Stimulated activated CD8-positive, alpha-beta memory T cell treated with anti-CD3 and anti-CD28 coated beads, Interleukin-4, amount 100 ng/mL, for 4 hours (primary cell): ENCODE measurements at places on chromosomes 2 and 18.

GRCh38 chr2:71634567-71634966 is 181.2 kb downstream of the DYSF start:
- no peak for DNase-seq

DNA sequence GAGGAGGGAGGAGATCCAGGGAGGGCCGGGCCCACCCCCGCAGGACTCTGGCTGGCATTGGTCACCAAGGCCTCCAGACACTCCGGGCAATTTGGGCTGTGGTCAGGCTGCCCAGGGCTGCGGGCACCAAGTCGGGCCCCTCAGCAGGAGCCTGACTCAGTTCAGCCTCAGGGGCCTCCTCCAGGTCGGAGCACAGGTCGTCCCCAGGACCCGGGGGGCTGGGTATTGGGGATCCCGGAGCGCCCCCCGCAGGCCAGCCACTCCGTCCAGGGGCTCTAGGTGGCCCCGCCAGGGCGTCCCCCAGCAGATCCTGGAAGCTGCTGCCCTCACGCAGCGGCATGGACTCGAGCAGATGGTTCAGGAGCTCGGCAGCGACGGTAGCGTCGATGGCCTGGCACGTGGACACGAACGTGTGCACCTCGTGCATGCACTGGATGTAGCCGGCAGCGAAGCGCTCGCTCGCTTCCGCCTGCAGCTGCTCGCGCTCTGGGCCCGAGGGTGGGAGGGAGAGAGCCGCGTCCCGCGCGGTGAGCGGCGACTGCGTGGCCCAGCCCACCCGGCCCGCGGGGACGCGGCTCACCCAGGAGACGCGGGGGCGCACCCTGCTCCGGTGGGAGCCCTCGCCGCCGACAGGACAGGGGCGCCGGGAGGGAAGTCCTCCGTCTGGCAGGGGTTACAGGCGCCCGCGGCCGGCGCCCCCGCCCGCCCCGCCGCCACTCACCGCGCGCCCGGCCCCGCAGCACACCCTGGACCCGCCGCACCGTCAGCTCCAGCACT is 884 bp downstream of the HES6 start:
- no peak for DNase-seq

GRCh38 chr2:84792856-84793522 is 87.9 kb downstream of the TRABD2A start:
- no peak for DNase-seq

- DNase-seq: no peak
Observed at GRCh38 chr18:6729247-6730091, at the start of gene ARHGAP28. ARHGAP28 (plus strand) TSS chr18:6729716; CDS start chr18:6729822, 106 bp downstream.

DNA sequence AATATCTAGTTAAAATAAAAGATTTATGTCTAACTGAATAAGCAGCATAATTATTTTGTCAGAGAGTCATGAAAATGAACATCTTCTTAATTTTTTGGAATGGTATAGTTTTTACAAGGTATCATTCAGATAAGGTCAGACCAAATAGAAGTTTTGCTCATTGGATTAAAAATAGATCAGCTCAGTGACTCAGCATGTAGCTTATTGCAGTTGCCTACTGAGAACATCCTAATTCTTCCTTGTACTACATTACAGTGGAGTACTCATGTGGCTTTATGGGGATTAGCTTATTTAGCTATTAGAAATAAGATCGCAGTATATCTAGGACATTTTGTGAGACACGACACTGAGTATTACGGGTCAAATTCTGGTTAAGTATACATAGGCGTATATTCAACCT is 38.2 kb upstream of the PPM1B start:
- DNase-seq: no peak

GRCh38 chr18:44871771-44872170 is 191.1 kb downstream of the SETBP1 start:
- DNase-seq: no peak

DNA sequence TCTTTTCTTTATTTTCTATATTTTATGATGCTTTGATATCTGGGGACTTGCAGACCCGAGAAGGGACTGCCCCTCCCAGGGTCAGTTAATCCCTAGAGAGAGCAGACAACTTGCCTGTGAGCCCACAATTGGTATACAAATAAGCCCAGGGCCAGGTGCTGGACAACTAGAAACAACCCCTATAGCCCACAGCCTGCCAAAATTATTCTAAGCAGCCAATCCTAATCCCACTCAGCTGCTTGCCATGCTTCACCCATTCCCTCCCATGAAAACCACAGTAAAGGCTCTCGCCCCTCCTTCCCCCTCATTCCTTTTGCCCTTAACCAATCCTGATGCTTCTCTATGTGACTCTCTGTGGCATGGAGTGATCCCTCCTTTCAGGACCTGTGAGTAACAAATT is 380.7 kb downstream of the RBM43 start:
- DNase-seq: no peak

GRCh38 chr2:43230951-43231827 is 4.8 kb upstream of the ZFP36L2 start:
- no peak for DNase-seq

- no peak for DNase-seq
Observed at GRCh38 chr18:46411191-46411828, 245.7 kb downstream of the LOXHD1 start.

DNA sequence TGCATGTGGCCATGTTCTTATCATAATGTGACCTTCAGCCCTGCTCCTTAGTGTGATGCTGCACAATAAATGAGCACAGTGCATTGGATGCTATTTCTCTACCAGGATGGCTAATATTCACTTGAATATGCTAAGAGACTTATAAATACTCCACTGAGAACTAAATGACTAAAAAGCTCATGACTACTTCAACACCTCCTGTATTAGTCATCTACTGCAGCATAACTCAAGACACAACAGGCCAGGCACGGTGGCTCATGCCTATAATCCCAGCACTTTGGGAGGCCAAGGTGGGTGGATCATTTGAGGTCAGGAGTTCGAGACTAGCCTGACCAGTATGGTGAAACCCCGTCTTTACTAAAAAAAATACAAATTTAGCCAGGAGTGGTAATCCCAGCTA is 213.4 kb downstream of the RND3 start:
- no peak for DNase-seq

DNA sequence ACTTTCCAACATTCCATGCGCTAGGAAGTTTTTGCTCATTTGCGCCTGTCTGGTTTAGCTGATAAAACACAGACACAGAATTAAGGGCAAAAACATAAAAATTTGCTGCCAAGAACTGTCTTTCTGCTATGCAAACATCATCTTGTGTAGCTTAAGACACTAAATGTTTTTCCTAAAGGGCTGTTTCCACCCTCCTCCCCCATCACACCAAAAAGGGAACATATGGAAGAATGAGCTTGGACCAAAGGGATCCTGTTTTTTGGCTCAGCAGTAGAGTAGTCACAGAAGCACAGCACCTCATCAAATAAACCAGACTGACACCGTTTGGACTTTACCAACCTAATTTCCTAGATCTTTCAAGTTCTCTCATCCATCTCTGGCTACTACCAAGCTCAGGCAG is 210.1 kb downstream of the ZNF521 start:
- DNase-seq: no peak

DNA sequence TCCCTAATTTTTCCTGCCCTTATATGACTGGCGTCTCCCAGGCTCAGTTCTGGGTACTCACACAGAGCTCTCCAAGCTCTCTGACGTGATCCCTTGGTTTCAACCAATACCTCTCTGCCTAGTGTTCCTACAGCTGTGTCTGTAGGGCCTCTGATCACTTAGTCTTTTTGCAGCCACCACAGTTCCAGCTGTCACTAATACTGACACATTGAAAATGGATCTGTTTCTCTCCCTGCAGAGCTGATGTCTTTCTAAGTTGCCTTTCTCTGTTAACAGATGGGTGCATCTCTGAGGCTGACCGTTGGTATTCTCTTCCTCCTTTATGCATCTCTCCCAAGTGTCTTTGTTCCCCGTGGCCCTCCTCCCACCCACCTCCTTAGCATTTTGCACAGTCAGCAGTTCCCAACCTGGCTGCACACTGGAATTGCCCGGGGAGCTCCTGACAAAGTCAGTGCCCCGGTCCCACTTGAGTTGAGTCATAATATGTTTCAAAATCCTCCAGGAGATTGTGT is 62.5 kb downstream of the CERS6 start:
- no peak for DNase-seq

DNA sequence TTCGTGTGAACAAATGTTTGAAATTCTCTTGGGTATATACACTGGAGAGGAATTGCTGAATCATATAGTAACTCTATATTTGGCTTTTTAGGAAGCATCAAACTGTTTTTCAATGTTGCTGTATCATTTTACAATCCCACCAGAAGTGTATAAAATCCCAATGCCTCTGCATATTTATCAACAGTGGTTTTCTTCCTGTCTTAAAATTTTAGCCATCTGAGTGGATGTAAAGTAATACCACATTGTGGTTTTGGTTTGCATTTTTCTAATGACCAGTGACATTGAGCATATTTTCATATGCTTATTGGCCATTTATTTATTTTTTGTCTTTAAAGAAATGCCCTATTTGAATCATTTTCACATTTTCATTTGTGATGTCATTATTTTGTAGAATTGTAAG is 22.8 kb upstream of the LRP1B start:
- no peak for DNase-seq

DNA sequence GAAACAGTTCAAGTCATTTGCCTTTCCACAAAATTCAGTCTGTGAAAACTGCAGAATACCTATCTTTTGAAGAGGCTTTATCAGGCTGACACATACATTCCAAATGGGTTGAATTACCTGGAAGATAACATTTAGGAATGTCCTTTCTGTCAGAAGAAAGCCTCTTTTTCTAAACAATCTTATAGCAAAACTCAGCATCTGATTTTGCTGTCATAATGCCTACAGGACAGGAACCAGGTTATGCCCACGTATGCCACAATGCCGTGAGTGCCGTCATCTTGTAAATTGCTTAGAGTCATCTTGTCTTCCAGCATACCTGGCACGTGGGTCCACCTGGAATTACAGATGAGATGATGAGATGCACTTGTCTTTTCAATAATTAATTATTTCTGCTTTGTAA is 275.3 kb downstream of the ALPK2 start:
- DNase-seq: no peak

- no peak for DNase-seq
Observed at GRCh38 chr18:9712130-9712577, 4.1 kb downstream of the RAB31 start.

GRCh38 chr2:240611601-240612210 is 13.6 kb upstream of the GPR35 start:
- DNase-seq: no peak

DNA sequence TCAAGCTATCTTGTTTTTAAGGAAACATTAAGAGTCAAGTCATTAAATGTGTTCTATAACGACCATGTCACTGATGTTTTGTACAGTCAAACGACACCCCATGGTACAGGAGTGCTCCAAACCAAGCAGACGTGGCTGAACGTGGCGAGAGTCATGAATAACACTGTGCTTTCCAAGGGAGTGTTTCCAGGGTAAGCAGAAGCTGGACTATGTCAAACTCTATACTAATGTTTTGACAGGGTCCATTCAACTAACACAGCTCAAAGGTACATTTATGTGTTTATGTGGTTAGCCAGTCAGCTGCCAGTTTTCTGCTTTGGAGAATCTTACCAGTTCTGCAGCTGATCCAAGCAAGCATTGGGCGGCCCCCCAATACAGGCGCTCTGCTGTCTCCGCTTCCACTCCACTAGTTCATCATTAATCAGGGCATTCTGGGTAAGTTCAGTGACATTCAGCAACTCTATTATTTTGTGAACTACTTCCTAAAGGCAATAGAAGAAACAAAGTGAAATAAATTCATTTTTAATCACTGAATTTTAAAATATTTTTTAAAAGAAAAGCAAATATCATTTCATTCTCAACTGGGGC is 16.4 kb downstream of the STAT1 start:
- DNase-seq: no peak

DNA sequence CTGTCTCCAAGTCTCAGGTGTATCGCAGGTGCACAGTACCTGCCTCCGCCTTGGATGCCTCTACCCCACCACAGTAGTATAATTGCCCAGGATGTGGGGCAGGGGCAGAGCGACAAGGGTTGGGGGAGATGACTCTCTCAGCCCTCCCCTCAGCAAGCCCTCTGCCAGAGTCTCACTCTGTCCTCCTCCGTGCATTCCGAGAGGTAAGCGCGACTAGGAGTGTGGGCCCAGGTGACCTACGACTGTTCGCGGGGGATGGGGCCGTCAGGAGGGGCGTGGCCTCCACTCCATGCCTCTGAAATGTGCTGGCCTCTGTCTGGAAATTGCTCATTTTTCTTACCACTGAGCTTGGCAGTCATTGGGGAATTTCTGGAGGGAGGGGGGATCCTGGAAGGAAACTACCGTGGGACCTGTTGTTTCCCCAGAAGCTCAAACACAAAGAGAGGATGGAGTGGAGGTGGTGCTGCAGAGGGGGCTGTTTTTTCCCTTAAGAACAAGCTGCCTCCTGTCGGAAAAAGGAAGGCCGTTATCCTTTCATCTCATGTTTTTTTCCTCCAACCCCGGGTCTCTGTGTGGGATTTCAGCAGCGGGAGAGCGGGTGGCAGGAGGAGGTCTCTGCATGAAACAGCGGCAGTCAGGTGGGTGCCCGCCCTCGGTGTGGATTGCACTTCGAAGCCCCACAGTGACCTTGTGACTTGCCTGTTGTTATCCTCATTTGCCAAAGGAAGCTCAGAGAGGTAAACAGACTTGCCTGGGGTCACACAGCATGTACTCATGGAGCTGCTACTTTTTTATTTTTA is 13.0 kb upstream of the RALB start:
- no peak for DNase-seq

DNA sequence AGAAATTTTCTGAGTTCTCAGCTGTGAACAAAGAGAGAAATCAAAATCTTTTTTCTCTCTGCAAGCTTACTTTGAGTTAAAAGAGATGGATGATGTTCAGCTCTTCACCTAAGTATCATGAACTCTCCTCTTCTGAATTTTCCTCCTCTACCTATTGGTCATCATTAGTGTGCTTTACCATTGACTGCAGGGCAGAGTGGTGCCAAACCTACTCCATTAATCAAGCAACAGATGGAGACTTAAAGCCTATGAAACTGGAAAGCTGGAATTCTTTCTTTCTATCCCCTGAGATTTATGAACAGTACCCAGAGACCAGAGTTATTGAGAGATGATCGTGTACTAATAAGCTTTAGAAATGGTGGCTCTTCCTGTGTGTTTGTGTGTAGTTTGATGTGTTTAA is 31.3 kb upstream of the LINC00305 start:
- no peak for DNase-seq

GRCh38 chr2:8986327-8986976 is 17.0 kb downstream of the MBOAT2 start:
- no peak for DNase-seq

GRCh38 chr18:7017013-7017412 is 100.6 kb downstream of the LAMA1 start:
- DNase-seq: no peak
